ENCODE measurements at places on chromosomes 1 and 21.

GRCh38 chr1:212981571-212982328 lies 31.4 kb downstream of the VASH2 start:
- DNase-seq = no peak

GRCh38 chr1:165645654-165646366 lies 14.8 kb downstream of the MGST3 start:
- no peak for DNase-seq

- DNase-seq = no peak
Measured at GRCh38 chr1:97314685-97315084, 593.1 kb downstream of the PTBP2 start.

DNA sequence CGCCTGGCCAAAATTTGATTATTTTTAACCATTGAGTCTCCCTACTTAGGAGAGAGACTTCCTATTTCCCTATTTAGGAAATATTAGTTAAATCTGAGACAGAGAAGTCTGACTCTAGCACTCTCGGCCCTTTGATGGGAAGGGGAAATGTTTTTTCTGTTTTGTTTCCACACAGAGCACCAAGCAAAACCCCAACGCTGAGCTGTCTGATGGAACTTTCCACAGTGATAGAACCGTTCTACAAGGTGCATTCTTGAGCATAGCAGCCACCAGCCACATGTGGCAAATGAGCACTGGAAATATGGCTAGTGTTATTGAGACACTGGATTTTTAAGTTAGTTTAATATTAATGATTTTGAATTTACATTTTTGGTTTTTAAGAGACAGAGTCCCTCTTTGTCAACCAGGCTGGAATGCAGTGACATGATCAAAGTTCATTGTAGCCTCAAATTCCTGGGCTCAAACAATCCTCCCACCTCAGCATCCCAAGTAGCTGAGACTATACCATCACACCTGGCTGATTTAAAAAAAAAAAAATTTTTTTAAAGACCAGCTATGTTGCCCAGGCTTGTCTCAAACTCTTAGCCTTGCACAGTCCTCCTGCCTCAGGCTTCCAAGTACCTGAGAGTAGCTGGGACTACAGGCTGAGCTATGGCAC lies 77.3 kb upstream of the GALNT2 start:
- no peak for DNase-seq

- no peak for DNase-seq
Measured at GRCh38 chr1:181184621-181185020, 96.1 kb downstream of the IER5 start.

DNA sequence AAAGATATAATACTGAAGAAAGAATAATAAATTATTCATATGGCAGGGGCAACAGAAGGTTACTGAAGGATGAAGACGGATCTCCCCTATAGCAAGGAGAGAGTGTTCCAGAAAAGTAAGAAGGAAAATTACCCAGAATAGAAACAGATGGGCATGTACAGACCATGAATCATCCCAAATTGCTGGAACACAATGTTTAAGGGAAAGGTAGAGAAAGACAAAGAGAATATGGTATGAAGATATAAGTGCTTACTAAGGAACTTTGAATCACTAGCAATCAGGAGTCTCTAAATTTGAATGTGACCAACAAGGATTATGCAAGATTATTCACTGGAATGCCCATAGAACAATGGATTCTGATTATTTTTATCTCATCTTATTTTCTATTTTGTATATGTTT lies 375.4 kb downstream of the COL11A1 start:
- DNase-seq = no peak

DNA sequence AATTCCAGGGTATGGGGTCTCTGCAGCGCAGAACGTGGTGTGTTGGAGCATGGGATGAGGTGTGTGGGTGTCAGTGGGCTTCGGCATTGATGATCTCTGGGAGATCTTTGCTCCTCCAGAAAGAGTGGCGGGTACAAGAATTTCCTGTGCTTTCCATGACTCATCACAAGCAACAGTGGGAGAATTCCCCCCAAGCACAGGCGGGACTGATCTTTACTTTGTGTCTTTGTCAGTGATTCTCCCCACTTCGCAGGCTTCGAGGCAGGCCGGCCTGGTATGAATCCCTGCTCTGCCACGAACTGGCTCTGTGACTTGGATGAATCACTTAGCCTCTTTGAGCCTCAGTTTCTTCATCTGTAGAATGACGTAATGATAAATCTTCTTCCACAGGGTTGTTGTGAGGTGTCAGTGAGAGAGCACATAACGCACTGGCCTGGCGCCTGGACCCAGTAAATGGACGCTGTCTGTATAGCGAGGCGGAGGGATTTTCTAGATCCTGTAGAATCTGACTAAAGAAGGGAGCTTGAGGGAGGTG lies 2.0 kb downstream of the OPRD1 start:
- no peak for DNase-seq

DNA sequence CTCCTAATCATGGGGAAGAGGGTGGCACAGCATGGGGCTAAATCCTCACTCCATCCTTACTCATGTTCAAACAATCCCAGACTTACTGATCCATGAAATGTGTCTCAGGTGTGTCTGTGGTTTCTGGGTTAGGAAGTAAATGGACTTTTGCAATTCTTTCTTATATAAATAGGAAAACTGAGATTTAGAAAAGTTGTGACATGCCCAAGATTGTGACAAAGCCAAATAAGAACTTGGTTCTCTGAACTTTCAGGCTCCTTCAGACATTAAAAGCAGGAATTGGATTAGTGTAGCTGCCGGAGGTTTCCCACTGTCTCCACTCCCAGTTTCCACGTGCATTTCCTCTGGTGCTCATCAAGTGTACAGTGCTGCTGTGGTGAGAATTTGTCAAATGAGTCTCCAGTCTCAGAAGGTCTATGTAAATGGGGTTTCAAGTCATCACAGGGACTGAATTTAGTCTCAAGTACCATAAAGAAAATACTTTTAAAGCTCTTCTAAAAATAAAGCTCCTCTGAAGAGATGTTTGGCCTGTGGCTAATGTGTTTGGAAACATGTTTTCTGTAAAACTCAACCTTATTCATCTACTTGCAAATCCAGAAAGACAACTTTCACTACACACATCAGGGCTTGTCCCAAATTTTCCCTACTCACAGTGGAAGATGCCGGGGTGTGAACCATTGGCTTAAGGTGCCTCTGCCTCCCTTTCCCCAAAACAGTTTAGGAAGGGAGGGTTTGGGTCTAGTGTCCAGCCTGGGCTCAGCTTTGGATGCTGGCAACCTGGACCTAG lies 115.2 kb downstream of the NGF start:
- no peak for DNase-seq

DNA sequence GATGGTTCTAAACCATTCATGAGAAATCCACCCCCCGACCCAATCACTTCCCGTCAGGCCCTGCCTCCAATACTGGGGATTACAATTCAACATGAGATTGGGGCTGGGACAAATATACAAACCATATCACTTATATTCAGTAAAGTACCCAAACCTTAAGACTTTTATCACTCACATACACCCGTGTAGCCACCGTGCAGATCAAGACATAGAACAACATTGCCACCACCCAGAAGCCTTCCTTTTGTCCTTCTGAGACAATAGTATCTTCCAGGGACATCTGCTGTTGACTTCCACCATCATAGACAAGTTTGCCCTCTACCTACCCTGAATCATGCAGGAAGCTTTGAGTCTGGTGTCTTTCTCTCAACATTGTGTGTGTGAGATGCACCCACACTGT lies 37.5 kb downstream of the CLIC6 start:
- DNase-seq = no peak

GRCh38 chr1:21705303-21705980 lies 36.3 kb upstream of the RAP1GAP start:
- DNase-seq = no peak

DNA sequence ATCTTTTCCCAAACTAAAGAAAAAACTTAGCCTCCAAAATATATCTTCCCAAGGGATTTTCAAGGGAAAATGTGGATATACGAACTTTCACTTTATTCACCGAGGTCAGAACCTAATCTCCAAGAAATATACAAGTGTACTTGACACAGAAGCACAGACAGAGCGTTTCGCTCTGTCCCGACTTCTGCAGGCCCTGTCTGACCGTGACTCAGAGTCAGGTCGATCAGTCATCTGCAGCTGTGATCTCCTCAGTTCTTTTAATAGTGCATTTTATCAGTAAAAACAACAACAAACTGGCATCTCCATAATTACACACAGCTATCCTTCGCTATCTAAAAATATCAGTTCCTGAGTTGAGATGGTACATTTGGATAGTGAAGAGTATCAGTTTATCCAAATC lies 226.6 kb downstream of the TM2D1 start:
- DNase-seq = no peak

DNA sequence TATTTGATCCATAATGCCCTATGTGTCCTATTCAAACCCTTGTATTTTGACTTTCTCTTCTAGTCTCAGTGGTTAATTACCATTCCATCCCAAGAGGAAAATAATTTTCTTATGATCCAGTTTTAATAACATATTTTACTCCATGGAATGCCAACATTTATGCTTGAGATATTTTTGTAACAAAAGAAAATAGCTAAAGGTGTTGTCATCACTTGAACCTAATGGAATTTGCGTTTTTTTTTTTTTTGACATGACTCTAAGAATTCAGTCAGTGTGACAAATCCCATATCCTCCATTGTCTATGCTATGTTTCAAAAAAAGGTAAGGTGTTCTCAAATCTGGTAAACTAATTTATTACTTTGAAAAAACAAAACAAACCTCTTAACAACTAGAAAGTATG lies 324.1 kb upstream of the ADAMTS5 start:
- no peak for DNase-seq

Measured in AG04450 (cell line).